ENCODE measurements at places on chromosomes 4 and X.
A peak's percentile ranks its signal among the peaks of the same experiment; 100 is the strongest.

GRCh38 chrX:7941390-7942042, 14.3 kb upstream of the PNPLA4 start:
- DNase-seq: no peak

DNA sequence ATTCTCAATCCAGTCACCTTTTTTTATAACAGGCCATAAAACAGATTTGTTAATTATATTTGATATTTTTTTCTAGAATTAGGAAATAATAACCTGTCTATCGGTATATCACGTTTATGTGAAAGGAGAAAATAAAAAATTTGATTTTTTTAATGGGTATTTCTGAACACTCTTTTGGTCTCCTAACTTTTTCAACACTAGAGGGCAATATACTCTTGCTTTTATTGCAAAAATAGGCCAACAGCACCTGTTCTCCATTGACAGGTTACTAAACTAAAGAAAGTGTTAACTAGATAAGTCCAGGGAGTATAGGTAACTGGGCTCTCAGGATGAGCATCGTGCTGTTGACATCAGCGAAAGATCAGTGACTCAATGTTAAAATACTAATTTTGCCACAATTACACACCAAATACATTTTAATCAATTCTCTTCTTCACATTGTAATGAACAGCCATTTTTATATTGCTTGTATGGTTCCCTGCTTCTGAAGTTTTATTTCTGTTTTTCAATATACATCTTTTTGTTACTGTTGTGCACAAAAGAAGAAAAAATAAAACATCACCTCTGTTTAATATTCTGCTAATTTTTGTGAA, 22.8 kb downstream of the NDST4 start:
- peak; percentile 2 for DNase-seq

GRCh38 chrX:98068024-98068580, 1184.4 kb downstream of the RPA4 start:
- no peak for DNase-seq

GRCh38 chr4:83582289-83582785, 46.4 kb downstream of the GPAT3 start:
- DNase-seq: peak; percentile 57

GRCh38 chr4:31021008-31021407, 300.8 kb downstream of the PCDH7 start:
- DNase-seq: no peak

GRCh38 chr4:3423952-3424351, 17.8 kb upstream of the HGFAC start:
- DNase-seq: no peak

Data from MV-4-11 (cell line).